ENCODE measurements at places on chromosomes 5 and 9. TPM values are rescaled to one million over a fixed set of nuclear protein-coding genes. Genes with fewer than 3 reads are reported as not detected.

DNA sequence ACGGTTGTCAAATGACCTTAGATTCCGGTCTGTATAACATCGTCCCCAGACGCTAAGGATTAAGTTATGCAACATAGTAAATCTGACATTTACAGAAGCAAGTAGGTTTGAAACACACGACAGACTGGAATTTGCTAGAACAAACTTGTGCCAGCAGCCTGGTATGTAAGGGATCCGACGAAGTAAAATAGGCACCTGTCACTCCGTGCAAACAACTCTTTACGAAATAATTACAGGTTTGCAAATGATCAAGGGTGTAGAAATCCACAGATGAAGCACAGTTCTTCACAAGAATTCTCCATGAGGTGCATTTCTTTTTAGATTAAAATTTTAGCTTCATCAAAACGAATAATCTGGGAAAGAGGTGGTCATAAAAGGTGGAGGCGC, 508 bp downstream of the MOCS2 start:
- no peak for DNase-seq

GRCh38 chr5:68331192-68332079, 115.9 kb downstream of the PIK3R1 start:
- DNase-seq: no peak

DNA sequence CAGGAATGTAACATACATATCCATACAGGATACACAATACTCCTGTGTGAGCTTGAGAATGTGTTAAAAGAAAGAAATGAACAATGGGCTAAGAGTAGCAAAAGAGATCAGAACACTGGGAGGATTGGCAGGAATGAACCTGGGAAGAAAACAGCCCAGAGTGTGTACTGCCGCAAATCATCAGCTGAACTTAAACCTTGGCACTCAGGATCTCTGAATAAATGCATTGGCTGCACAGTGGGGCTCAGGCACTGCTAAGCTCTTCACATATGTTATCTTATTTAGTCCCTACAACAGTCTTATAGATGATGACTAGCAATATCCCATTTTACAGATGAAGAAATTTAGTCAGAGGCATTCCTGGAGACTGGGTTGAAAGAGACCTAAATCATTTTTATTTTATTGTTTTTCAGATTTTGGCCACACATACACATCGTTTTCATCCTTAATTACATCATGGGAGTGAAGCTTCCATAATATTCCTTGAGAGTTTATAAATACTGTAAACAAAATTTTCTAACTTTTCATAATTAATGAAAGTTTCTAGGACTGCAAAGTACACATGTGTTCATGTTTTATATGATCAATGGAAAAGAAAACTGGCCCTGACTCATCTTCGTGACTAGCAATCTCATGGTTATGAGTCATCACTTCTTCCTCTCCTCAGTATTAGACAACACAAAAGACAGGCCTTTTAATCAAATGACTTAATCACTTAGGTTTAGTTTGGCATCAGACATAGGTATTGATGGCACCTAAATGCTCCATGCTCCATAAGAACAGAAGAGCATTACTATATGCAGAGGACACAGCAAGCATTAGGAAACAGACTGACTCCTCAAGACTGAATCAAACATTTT, 59.2 kb downstream of the CDH18 start:
- DNase-seq: peak; percentile 80

GRCh38 chr9:37174247-37174646, 53.9 kb downstream of the ZCCHC7 start:
- DNase-seq: no peak

DNA sequence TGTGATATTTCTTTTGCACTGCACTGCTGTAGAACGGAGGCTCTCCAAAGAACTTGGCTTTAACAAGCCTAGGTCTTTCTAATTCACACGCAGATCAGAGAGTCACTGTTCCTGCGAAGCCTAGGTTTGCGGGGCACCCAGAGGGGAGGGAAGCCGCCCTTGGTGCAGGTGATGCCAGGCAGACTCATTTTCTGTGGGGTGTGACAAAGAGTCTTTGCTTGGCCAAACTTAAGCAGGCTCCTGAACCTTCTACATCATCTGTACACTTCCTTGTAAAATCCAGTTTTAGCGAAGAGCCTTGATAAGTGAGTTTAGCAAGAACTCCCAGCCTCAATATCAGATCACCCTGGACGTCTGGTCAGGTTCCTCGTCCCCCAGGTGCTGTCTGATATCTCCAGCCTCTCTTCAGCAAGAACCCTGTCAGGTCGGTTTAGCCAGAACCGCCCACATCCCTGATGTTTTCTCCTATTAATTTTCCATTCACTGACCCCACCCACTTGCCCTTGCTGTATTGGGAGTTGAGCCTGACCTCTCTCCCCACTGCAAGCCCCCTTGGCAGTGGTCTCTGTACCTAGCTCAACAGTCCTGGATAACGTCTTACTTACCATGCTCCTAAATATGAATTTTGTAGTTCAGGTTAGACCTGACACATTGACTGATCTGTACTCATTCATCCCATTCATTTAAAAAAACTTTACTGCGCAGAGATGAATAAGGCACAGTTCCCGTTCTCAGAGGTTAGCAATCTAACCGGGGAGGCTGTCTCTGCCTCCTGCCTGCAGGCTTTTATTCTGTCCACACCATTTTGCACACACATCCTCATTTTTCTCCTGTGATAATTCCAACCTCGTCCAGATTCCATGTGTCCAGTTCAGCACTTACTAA, 880 bp upstream of the UBAC1 start:
- no peak for DNase-seq

GRCh38 chr9:127081250-127082185, 40.9 kb downstream of the ANGPTL2 start:
- no peak for DNase-seq

DNA sequence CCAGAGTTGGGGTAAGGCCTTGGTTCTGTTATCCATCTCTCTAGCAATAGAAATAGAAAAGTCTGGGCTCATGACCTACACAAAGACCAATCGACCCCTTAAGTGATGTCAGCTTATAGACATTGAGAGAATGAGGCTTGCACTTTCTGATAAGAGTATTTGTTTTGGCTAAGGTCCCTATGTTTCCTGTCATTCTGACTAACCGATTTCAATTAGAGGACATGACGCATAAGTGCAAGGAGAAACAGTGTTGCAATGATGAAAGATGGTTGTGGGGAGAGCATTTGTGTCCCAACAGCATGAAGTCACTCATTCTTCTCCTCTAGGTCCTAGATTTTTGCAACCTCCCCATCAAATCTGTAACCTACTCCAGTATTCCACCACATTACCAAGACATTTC, 255.1 kb downstream of the MAT2B start:
- DNase-seq: peak; percentile 38

- DNase-seq: no peak
Observed at GRCh38 chr5:117100176-117100575, 525.6 kb upstream of the SEMA6A start.

- DNase-seq: no peak
Observed at GRCh38 chr9:136673088-136673974, 10.6 kb downstream of the EGFL7 start.

GRCh38 chr5:118863345-118863744, 125.0 kb downstream of the DTWD2 start:
- peak; percentile 44 for DNase-seq

- DNase-seq: no peak
Observed at GRCh38 chr9:35726931-35727330, 5.1 kb downstream of the TLN1 start.

- DNase-seq: no peak
Observed at GRCh38 chr5:56037531-56038010, 42.8 kb upstream of the IL6ST start.

- DNase-seq: no peak
Observed at GRCh38 chr9:137048655-137049543, 2.9 kb upstream of the NPDC1 start.

DNA sequence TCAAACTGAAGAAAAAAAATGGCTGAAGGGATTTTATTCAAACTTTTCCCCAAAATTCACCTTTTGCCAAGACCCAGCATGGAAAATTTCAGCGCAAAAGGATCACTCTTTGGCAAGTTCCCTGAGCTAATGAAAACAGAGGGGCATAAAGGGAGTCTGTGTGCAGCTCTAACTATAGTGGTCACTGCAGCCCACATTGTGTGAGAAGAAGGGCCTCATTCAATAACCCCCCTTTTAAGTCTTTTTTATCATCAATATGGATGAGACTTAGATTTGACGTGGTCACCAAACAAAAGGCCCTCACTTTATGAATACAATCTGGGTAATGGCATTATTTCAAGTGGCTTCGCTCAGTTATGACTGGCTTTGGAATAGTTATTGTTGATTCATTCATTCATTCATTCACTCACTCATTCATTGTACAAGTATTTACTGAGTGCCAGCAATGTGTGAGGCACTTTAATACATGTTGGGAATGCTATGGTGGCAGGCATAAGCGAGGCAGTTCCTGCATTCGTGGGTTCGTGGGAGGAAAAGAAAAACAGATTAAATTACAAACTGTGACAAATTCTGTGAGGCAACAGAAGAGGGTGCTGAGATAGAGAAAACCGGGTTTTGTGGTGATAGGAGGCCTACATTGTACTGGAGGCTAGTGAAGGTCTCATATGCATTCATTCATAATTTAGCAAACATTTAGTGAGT, 145.7 kb upstream of the KLF4 start:
- DNase-seq: no peak

GRCh38 chr5:144028058-144028457, 142.4 kb downstream of the YIPF5 start:
- DNase-seq: peak; percentile 37

GRCh38 chr9:110655754-110656641, 12.6 kb upstream of the MUSK start:
- no peak for DNase-seq

GRCh38 chr9:137446851-137447471, 5.8 kb upstream of the ENTPD8 start:
- DNase-seq: no peak

- no peak for DNase-seq
Observed at GRCh38 chr9:37060833-37061232, 26.8 kb upstream of the PAX5 start.

GRCh38 chr5:176169393-176170063, 68.7 kb upstream of the SIMC1 start:
- no peak for DNase-seq

The NR5A1 gene
- total RNA-seq: not detected

The FST gene
- total RNA-seq: 529 TPM

The SWI5 gene
- 29.9 TPM for total RNA-seq

The FAM221B gene
- not detected for total RNA-seq

The TPM2 gene
- total RNA-seq: 265 TPM

The ENTR1 gene
- 57.1 TPM for total RNA-seq

The INSYN2B gene
- total RNA-seq: 6.7 TPM

The DMXL1 gene
- 9.2 TPM for total RNA-seq

The RASEF gene
- 0.07 TPM for total RNA-seq

The PCDHB4 gene
- not detected for total RNA-seq

The TMEM8B gene
- total RNA-seq: 1.6 TPM
